Muscle of back (tissue), 13 donors: ENCODE measurements at places on chromosomes 11 and 22.

GRCh38 chr22:50729391-50730012 is 8.5 kb upstream of the ACR start:
- DNase-seq = no peak

DNA sequence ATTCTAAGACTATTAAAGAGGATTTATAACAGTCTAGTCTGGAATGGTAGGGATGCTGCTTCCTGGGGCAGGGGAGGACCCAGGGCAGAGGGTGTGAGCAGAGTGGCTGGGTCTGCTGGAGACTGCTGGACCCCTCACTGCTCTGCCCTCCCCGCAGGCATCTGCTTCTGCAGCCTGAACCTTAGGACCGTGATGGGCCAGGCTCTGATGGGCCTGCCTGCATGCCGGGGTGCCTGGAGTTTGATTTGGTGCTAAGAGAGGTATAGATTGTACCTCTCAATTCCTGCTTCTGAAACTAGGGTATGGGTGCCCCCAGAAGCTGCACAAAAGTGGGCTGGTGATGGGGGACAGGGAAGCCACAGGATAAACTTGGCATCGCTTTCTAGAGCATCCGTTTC is 54.9 kb downstream of the CD82 start:
- DNase-seq = no peak

DNA sequence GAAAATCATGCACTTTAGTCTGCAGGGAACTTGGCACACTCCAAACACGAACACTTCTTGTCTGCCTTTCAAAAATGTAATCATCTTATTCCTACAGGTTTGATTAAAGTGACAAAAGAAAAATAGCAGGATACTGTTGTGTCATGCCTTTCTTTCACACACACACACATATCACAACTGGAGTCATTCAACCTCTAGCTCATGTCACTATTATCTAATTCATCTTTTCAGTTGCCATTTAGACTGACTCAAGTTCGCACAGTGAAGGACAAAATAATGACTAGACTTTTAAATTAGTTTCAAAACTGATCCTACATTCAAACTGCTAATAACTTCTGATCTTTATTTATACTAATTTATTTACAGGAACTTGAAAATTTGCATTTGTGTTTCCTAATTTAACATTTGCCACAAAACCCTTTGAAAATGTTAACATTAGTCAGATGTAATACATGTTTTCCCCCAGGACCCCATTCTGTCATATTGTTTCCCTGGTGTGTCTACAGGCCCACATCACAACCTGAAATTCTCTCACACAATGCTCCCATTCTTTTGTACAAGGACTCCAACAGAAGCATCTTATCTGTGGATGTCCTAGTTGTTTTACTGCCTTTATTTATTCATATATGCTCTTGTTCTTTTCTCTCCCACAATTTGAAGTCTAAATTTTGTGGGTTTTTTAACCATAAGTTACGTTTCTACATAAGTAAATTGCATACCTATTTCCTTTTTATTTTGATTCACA is 171.1 kb downstream of the GRIA4 start:
- DNase-seq = no peak

DNA sequence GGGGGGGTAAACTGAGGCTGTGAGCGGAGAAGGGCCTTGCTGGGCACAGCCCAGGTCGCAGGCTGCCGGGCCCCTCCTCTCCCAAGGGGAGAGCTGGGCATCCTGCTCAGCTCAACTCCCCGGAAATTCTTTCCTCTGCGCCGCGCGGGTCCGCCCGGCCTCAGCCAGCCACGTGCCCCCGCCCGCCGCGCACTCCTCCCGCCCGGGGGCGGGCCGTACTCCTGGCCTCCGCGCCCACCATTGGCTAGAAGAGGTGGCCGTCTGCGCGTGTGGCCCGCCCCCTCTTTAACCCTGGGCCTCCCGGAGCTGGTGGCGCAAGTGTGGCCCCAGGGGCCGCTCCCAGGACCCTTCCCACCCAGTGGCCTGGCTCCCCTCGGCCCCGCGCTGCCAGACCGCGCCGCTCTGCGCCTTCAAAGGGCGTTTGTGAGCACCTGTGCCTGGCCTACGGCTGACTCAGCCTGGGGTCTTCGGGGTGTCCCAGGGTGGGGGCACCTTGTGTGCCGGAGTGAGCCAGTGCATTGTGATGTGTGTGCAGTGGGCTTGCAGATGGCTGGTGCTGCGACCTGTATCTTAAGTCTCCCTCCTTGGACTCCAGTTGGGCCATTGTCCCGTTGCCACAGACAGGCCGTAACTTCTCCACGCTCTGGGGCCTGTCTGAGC is 2.0 kb downstream of the MRGPRF start:
- peak; percentile 83 for DNase-seq

GRCh38 chr11:86811637-86812321 is 11.4 kb downstream of the PRSS23 start:
- DNase-seq = peak; percentile 75

DNA sequence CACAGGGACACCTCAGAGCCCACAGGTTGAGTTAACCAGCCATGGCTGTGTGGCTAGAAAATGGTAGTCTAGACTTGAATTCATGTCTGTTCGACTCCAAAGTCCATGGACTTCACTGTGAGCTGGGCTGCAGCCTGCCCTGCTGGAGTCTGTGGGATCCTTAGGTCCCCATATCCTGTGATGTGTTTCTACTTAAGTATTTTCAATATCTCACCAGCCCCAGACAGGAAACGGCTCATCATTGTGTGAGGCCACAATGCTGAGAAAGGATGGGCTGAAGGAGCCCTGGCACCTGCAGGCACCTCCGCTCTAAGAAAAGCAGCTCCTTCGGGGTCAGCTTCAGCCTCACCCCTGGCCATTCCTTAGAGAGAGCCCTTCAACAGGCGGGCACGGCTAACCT is 93.1 kb downstream of the NAT10 start:
- no peak for DNase-seq

GRCh38 chr22:49774499-49775151 is 53.0 kb downstream of the BRD1 start:
- DNase-seq = no peak

- no peak for DNase-seq
Observed at GRCh38 chr11:95716266-95716665, 73.3 kb downstream of the FAM76B start.

DNA sequence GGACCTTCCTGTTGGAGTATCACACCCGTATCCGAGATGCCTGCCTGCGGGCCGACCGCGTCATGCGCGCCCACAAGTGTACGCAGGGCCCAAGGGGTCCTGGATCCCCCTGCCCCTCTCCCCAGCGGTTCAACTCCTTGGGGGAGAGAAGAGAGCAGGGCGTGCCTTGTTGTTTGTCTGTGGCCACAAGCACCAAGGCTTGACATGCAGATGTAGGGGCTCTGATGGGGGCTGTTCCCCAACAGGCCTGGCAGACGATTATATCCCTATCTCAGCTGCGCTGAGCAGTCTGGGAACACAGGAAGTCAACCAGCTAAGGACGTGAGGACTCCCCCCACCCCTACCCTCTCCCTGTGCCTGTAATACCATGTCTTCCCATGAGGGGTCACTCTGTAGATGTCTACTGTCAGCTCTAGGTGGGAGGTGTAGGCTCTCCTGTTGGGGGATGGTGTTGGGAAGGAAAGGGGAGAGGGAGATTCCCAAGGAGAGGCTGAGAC is 6.8 kb downstream of the CFL1 start:
- DNase-seq = peak; percentile 14

GRCh38 chr11:128098781-128099180 is 488.6 kb downstream of the ETS1 start:
- no peak for DNase-seq

GRCh38 chr11:26677566-26677965 is 44.3 kb downstream of the SLC5A12 start:
- DNase-seq = no peak

DNA sequence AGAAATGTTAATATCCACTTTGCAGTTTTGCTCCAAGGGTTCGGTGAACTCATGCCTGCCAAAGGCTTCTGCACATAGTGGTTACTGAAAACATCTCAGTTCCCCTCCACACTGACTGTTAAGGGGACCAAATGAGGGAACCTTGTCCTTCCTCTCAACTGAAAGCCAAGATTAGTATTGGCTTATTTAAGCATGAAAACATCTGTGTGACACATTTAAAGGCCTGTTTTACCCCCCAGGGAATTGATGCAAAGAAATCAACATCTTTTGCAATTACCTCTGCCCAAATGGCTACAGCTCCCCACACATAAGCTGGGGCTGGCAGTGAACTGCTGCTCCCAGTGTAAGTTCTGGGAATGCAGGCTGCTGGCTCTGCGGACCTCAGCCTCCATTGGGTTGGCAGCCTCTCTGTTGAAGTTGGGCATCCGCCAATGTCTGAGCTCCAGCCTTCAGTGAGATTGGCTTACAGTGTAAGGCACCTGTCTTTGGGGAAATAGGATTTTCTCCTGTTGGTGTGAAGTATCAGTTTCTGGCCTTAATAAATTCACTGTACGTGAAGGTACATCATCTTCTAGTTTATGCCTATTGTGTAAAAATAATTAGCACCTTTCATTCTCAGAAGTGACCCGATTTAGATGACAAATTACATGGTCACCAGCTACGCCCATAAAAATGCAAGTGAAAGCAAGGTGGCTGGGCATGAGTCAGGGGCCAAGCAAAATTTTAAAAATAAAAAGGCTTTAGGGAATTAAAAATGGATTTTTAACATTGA is 213.4 kb upstream of the SYN3 start:
- peak; percentile 45 for DNase-seq

DNA sequence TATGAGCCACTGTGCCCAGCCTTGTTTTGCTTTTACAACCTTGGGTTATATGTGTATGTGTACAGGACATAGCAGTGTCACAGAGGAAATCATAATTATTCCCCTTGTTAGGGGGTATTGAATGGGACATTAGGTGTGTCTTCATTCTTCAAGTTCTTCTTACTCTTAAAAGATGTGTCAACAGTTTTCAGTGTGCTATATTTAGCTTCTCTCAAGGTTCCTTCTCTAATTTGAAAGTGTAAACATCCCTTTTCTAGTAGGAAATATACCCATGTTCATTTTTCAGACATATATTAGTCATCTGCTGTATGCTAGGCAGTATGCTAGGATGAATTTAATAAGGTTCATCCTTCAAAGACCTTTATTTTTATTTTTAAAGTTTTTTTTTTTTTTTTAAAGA is 17.1 kb downstream of the PCF11 start:
- DNase-seq = no peak

GRCh38 chr11:8314916-8315315 is 51.2 kb upstream of the LMO1 start:
- DNase-seq = no peak

GRCh38 chr22:48449466-48450187 is 1378.0 kb downstream of the BRD1 start:
- DNase-seq = no peak

DNA sequence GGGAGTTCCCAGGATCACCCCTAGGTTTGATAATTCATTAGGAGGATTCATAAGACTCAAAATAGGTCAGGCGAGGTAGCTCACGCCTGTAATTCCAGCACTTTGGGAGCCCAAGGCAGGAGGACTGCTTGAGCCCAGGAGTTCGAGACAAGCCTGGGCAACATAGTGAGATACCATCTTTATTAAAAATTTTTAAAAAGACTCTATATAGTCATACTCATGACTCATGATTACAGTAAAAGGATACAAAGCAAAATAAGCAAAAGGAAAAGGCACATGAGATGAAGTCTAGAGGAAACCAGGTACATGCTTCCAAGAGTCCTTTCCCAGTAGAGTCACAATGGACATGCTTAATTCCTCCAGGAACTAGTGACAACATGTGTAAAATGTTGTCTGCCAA is 13.9 kb upstream of the PTS start:
- DNase-seq = no peak

- no peak for DNase-seq
Observed at GRCh38 chr22:37503850-37504249, 15.4 kb downstream of the CARD10 start.

- DNase-seq = no peak
Observed at GRCh38 chr22:34324763-34325162, 404.5 kb upstream of the LARGE1 start.

GRCh38 chr11:66042227-66042995 is 6.5 kb downstream of the GAL3ST3 start:
- no peak for DNase-seq

DNA sequence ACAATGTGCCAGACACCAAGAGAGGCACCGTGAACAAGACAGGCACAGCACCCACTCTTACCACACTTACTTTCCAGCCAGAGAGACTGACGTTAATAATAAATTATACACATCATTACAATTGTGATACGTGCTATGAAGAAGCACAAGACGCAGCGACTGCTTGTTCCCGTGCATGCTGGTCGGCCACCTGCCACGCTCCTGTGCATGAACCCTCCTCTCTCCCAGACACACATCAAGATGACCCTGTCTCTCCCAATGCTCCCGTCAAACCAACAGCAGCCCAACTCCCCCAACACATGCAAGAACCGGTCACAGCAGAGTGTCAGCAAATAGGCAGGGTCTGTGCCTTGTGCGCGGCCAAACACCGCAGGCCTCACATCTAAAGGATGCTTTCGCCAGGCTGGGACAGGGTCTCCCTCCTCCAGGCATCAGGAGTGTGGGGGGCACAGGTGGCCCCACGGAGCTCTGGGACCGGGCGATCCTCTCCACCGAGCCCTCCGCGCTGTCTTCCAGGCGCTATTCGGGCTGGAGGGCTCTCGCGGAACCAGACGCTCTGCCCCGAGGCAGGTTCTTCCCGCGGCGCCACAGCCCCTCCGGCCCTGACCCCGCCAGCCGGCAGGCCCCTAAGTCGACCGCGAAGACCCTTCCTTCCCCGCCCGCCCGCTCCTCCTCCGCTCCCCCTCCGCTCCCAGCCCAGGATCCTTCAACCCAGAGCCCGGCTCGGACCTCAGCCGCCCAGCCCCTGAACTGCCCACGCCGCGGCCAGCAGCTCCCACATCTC is 533 bp downstream of the SERGEF start:
- DNase-seq = peak; percentile 21

DNA sequence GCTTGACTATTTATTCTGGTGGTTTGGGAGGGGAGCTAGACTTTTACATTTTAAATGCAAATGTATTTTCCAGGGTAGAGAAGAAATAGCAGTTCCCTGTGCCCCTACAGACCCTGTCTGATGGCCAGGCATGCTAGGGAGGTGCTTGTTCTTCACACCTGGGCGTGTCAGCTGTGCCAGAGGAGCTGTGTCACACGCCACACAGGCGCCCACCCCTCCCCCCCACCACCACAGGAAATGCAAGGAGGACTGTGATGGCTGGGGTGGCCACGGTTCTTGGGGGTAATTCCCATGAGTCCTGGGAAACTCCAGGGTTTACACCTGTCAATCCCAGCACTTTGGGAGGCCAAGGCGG is 82.2 kb downstream of the FLI1 start:
- no peak for DNase-seq

DNA sequence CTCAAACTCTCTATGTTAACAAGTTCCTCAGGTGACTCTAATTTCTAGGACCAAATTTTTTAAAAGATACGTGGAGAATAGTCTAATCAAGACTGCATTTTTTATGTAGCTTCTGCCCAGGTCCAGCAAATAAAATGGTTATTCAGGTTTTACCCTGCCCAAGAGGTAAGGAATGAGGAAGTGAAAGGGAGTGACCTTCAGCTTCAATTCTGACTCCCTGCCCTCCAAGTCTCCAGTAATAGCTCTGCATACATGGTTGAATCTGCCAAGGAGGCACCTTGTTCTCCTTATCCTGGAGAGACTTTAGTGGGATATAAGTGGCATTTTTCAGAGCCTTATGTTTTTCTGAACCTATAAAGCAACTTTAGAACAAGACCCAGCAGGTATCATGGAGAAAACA is 15.5 kb downstream of the MUC15 start:
- DNase-seq = no peak
